Large intestine (tissue), 12 donors: ENCODE measurements at places on chromosomes 6 and 20. TPM values are rescaled to one million over a fixed set of nuclear protein-coding genes. Genes with fewer than 3 reads are reported as not detected.

- DNase-seq: no peak
Measured at GRCh38 chr6:137150072-137150471, 23.4 kb downstream of the IL22RA2 start.

GRCh38 chr6:69976591-69977090 lies 110.3 kb downstream of the COL19A1 start:
- no peak for DNase-seq

- no peak for DNase-seq
Measured at GRCh38 chr6:11462742-11463397, 74.7 kb upstream of the TMEM170B start.

- DNase-seq: no peak
Measured at GRCh38 chr6:134082191-134082590, 29.8 kb upstream of the SLC2A12 start.

DNA sequence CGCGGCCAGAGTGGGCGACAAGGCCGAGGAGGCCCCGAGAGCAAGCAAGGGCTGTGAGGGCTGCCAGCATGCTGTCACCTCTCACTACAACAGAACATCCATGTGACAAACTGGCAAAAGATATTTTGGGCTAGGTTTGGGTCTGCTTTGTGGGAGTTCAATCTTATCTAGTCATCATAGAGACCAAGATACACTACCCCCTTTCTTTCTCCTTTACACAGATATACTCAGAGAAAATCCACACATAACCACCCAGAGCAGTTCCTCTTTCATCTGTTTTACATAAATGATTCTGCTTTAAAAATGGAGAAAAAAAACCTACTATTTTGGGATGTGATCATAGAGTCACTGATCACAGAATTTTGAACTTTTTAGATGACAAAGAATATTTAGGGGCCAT lies 16.8 kb downstream of the SOX4 start:
- DNase-seq: no peak

DNA sequence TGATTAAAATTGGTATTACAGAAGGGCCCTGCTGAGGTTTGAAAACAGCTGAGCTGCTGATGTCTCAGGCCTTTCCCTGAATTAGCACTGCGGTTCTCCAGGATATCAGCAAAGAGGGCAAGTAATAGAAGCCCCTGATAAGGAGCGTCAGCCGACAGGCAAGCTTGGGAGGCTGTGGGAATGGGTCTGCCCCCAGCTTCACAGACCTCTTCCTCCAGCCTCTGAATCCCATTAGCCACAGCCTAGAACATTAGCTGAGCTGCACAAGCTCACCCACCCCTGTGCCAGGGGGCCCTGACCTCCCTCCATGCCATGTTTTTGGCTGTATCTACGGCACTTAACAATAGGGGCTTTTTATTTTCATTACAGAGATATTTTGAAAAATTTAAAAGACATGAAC lies 59.9 kb downstream of the VAPB start:
- DNase-seq: no peak

DNA sequence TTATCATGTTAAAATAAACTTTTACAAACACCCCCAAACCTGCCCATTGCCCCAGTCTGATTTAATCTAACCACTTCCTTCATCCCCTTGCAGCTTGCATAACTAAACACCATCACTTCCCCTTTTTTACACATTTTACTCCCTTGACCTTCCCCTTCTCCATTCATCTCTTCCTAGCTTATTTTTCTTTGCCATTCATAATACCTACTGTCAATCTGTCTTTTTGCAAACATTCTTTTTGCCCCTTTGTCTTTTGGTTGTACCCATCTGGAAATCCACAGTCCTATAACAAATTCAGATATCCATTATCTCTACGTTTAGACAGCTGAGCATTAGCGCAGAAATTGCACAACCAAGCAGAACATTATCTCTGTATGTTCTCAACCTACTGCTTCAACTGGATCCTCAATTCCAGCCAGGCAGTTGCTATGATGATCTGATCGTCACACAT lies 51.2 kb downstream of the C6orf52 start:
- DNase-seq: no peak

DNA sequence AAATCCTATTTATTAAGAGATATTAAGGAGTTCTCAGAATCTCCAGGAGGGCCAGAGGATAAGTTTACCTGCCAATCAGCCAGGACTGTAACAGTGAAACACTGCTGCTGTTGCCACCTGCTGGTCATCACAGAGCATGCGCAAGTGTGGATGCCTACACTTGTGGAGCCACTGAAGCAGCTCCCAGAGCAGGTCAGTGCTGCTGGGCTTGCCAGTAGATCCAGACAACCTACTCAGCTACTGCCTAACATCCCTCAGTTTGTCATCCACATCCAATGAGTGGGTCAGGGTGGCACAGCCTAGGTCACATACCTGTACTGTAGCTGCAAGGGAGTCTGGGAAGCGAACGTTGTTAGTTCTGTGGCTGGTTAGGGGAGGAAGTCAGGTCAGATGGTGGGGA lies 18.3 kb upstream of the NHSL1 start:
- no peak for DNase-seq

- DNase-seq: no peak
Measured at GRCh38 chr20:37669773-37670236, 24.0 kb upstream of the CTNNBL1 start.

The NHLRC1 gene
- 2.6 TPM for polyA plus RNA-seq

The LRFN2 gene
- polyA plus RNA-seq: 0.76 TPM

The IP6K3 gene
- polyA plus RNA-seq: 0.34 TPM
